ENCODE measurements at places on chromosomes 1 and 21.

DNA sequence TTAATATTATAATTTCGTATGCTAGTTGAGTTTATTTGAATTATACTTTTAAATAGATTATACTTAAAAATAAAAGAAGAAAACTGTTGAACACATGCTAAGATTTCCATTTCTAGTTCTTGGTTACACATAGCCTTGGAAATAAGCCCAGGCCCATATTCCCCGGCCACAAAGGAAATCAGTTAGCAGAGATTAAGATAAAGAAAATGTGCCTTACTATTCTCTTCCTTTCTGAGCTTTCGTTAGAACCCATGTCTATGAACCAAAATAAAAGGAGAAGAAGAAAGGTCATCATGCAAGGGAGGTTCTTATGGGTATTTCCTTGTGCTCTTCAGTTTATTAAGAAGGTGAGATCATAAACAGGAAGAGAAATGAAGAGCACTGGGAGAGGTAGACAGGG is 32.3 kb upstream of the CRP start:
- DNase-seq, result no peak

- no peak for DNase-seq
Measured at GRCh38 chr1:200367841-200368534, 41.8 kb downstream of the ZNF281 start.

GRCh38 chr1:113946112-113946511 is 17.0 kb downstream of the HIPK1 start:
- DNase-seq, result no peak

GRCh38 chr1:234979296-234980279 is 149.0 kb downstream of the TOMM20 start:
- DNase-seq, result no peak

GRCh38 chr21:32459972-32460371 is 47.5 kb downstream of the EVA1C start:
- no peak for DNase-seq

DNA sequence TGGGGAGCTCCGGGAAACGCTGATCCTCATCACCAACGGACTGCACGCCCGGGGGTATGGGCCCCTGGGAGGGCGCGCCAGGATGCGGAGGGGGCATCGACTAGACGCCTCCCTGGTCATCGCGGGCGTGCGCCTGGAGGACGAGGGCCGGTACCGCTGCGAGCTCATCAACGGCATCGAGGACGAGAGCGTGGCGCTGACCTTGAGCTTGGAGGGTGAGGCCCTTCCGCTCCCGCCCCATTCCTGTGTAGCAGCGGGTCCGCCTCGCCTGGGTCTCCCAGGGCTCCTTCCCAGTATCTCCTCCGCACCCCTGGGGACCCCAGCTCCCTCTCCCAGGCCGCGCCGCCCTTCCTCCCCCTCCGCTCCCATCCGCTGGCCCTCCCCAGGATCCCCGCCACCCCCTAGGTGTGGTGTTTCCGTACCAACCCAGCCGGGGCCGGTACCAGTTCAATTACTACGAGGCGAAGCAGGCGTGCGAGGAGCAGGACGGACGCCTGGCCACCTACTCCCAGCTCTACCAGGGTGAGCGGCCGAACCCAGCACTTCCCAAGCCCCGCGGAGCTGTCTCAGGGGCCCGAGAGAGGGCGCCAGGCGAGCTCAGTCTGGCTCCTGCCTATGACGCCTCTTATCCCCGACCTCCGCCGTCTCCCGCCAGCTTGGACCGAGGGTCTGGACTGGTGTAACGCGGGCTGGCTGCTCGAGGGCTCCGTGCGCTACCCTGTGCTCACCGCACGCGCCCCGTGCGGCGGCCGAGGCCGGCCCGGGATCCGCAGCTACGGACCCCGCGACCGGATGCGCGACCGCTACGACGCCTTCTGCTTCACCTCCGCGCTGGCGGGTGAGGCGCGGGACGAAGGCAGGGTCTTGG is 5.0 kb downstream of the HAPLN2 start:
- no peak for DNase-seq

- DNase-seq, result no peak
Measured at GRCh38 chr1:93595266-93595665, 86.4 kb downstream of the BCAR3 start.

DNA sequence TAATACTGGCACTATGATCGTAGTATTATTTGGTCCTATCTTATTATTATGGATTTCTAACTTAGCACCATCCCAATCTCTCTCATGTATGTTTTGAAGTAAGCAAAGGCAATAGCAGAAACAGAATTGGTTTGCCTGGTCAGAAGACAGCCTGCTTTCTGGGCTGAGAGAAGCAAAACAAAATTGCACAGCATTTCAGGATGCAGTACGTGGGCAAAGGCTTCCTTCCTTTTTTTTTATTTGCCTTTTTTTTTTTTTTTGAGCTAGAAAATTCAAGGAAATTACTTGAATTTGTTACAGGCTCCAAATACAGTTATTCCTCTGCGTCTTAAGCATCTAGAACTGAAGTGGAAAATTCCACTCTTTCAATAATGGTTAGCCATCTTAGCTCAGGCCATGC is 8.8 kb downstream of the CDA start:
- no peak for DNase-seq

DNA sequence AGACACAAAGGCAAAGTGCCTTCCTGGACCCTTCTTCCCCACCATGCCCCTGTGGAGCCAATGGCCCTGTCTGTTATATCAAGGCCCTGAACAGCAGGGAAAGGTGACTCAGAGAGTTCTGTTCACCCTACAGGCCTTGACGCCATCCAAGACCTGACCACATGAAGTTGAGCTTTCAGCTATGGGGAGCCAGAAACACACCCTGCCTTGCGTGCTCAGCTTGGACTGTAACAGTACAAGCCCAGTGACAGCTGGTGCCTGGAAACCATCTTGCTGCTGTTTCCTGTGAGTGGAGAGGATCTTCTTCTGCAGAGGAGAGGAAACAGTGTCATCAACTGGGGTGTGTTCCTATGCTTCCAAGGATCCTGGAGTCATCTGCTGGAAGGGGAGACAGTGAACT is 165.0 kb upstream of the IRF2BP2 start:
- no peak for DNase-seq

GRCh38 chr1:30807318-30808066 is 49.9 kb upstream of the LAPTM5 start:
- no peak for DNase-seq

GRCh38 chr1:212916481-212917133 is 33.7 kb upstream of the VASH2 start:
- DNase-seq, result no peak

DNA sequence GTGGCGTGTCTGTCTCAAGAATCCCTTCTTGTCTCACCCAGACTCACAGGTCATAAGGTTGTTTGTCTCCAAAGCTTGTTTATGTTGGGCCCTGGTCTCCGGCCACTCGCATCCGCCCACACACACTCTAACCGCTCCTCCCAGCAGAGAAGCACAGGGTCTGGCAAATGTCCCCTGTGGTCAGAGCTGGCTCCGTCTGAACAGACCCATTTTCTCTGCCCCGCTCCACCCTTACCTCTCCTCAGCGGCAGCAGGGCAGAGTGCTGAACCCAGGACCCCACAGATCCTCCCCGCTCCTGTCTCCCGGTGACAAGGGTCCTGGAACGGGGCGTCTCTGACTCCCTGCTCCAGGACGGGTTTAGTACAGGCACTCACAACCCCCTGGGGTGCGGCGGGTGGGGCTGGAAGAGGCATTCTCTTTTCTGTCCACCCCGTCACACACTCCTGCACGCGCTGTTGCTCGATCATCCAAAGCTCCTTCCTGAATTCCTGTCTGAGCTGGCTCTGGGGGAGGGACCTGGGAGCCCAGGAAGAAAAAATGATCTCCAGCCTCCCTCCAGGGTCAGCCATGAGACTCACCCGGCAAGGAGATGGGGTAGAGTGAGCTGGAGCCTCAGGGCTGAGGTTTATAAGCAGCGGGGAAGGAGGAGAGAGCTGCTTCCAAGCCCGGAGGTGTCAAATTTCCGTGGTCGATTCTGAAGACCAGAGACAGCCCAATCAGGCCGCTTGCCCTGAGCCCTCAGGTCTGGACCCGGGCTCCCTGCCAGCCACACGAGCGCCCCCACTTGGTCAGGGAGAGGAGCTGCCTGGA is at the start of gene S100A13:
S100A13 (minus strand) TSS at position 602 of the 811 bp plus-strand sequence. CDS start 1,033 bp downstream, outside the sequence.
- no peak for DNase-seq

GRCh38 chr1:205523891-205524793 is 19.7 kb downstream of the CDK18 start:
- DNase-seq, result peak; percentile 42

DNA sequence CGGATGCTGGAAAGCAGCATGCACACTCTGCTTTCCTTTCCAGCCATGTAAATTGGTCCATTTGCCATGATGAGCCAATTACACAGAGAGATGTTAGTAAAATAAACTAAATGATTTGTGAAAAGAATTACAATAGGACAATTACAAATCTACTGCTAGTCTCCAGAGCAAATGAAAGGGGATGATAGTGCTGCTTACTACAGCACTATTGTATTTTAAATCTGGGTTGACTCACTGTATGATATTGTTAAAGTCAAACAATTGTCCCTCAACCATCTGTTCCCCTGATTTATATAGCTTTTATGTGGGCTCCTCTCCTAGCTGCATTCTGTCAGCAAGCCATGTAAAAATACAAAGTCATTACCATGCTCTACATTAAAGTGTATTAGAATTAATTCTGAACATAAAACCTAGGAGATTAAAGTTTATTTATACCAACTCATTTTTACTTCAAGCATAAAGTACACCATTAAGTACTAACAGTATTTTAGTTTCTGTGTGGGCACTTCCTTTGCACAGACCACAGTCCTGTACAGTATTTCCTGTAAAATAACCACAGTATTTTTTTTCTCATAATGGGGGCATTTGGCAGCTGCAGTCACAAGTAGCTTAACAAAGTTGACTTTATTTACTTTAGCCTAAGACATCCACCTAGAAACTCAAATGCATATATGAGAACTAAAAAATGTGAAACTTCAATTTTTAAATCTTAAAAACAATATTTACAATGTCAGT is 135.8 kb downstream of the VAV3 start:
- no peak for DNase-seq

DNA sequence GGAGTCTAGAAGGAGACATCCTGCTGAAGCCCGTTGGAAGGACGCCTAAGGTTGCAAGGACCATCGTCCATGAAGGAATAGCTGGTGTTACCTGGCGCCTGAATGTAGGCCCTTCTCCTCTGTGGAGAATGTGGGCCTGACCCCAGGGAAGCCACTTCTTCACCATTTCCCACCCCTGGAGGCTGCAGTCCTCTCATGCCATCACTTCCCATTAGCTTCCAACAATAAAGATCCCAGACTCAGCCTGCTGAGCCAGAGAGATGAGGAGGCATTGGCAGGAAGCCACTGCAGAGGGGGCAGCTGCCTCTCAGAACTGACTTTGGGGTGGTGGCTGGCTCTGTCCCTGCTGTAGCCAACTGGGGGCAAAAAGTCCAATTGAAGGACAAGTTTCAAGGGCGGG is 21.3 kb upstream of the KCNE2 start:
- no peak for DNase-seq
